ENCODE measurements at places on chromosomes 5 and 9.

DNA sequence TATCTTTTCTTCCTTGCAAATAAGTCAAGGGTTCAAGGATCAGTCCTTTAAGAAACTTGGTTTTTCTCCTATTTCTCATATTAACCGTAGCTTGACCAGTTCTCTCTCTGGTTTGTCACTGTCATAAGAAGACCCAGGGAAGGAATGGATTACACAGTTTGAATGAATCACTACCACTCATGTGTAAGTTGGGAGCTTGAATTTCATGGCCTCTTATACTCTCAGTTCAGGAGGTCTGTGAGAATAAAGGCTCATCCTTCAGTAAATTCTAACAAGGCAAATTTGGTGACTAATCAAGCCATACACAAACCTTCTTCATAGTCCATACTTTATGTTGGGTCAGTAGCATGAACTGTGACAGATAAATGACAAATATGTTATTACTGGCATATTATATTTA lies 323.1 kb upstream of the ACTBL2 start:
- no peak for DNase-seq

GRCh38 chr9:129671519-129671918 lies 6.1 kb downstream of the PRRX2 start:
- DNase-seq: no peak

GRCh38 chr5:180830253-180831138 lies 27.9 kb upstream of the MGAT1 start:
- DNase-seq: peak; percentile 28

DNA sequence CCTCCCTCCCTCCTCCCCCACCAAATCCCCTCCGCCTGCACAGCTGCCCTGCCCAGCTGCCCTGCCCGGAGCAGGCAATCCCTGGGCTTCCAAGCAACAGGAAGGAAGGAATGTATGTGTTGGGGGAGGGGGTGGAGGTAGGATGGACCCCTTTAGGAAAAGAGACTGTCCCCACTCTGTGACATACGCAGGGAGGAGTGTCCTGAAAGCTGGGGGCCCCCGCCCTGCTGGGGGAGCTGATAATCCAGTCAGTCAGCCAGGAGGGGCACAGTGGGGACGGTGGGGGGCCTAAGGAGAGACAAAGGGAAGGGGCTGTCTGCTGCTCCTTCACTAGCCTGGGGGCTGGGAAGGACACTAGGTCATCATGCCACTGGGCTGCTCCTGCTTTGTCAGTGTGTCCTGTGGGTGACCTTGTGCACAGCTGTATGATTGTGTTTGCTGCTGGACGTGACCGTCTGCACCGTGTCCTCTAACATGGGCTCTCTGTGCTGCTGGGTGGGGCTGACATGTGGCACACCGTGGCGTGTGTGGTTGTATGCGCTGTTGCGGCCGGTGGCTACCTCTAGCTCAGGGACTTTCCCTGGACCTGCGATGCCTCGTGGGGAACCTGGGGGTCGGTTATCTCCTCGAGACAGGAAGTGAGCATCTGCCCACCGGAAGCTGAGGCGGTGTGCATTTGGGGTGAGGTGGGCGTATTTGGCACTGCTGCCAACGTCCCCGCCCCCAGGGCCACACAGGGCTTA lies 3.0 kb downstream of the N4BP3 start:
- DNase-seq: no peak
